Colonic mucosa (tissue), 4 donors: ENCODE measurements at places on chromosomes 7 and 10.

DNA sequence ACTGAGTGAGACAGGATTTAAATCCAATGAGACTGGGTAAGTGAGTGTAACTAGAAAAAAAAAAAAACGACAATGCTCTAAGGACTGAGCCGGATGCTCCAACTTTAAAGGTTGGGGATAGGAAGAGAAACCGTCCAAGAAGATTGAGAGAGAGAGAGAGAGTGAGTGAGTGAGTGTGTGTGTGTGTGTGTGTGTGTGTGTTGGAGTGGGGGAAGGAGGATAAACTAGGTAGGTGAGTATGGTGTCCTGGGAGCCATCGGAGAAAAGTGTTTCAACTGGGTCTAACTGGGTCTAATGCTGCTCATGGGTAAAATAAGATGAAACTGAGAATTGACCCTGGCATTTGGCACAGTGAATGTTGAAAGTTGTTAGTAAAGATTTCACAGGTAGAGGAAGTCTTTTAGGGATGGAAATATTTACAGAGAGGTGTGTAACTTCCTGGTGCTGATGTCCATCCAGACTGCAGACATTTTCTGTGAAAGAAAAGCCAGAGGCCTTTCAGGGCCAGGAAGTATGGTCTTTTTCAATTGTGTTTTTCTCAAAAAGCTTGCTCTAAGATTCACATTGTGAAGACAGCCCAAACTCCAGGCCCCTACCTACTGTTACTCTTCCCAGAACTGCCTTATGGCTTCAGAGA, 14.2 kb downstream of the ENTPD1 start:
- no peak for DNase-seq
- no peaks in the 10 kb centered on the region for H3K27me3 ChIP-seq
- H3K4me1 ChIP-seq, result no peaks in the 10 kb centered on the region
- no peaks in the 10 kb centered on the region for H3K36me3 ChIP-seq

GRCh38 chr10:61024151-61024855, 80.3 kb upstream of the RHOBTB1 start:
- H3K4me1 ChIP-seq, result no peaks in the 10 kb centered on the region
- H3K27ac ChIP-seq, result no peak overlapping the region
- no peak for DNase-seq
- no peaks in the 10 kb centered on the region for H3K36me3 ChIP-seq
- H3K27me3 ChIP-seq, result no peaks in the 10 kb centered on the region

DNA sequence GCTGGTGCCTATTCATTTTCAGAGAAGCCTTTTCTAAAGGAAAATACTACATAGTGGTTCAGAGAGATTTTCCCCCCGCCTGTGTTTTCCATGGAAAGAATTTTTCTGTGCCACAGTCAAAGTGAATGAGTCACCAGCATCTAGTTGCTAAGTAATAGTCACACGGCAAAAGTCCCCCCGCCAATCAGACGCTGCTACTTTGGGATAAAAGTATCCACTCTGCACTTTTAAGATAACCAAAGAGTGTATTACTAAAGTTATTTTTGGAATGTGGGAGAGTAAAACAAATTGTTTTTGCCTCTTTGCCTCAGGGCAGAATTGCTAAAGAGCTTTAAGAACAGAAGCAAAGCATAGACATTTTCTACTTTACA, 23.5 kb downstream of the ABLIM1 start:
- H3K4me1 ChIP-seq, result peaks cover 10% of the 10 kb centered on the region
- no peak for DNase-seq
- H3K4me3 ChIP-seq, result no peak overlapping the region
- no peaks in the 10 kb centered on the region for H3K36me3 ChIP-seq

- no peak overlapping the region for H3K4me3 ChIP-seq
- no peaks in the 10 kb centered on the region for H3K27me3 ChIP-seq
- no peaks in the 10 kb centered on the region for H3K36me3 ChIP-seq
- DNase-seq, result no peak
- H3K27ac ChIP-seq, result no peak overlapping the region
These were observed 53.9 kb upstream of the RAB18 start for GRCh38 chr10:27450225-27450624.

DNA sequence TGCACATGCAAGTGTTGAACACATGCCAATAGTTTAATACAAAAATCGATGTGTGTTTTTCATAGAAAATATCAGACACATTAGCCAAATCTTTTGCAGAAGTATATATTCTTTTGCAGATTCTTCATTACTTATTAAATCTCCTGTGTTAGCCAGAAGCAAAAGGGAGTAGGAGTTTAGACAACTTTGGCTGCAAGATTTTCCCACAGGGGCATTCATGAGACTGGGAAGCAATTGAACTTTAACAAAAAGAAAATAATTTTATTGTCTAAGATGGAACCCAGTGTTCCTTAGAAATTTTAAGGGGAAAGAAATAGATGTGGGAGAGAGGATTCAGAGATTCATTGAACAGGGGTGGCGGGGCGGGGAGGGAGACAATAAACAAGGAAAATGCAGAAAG, 1336.0 kb downstream of the GATA3 start:
- no peaks in the 10 kb centered on the region for H3K27me3 ChIP-seq
- H3K27ac ChIP-seq, result no peak overlapping the region
- no peak overlapping the region for H3K4me3 ChIP-seq
- no peaks in the 10 kb centered on the region for H3K4me1 ChIP-seq
- H3K36me3 ChIP-seq, result no peaks in the 10 kb centered on the region

GRCh38 chr7:55723621-55723941, 139.0 kb downstream of the SEPTIN14 start:
- H3K4me3 ChIP-seq, result no peak overlapping the region
- no peaks in the 10 kb centered on the region for H3K36me3 ChIP-seq
- H3K27ac ChIP-seq, result no peak overlapping the region
- no peaks in the 10 kb centered on the region for H3K27me3 ChIP-seq
- no peaks in the 10 kb centered on the region for H3K4me1 ChIP-seq

DNA sequence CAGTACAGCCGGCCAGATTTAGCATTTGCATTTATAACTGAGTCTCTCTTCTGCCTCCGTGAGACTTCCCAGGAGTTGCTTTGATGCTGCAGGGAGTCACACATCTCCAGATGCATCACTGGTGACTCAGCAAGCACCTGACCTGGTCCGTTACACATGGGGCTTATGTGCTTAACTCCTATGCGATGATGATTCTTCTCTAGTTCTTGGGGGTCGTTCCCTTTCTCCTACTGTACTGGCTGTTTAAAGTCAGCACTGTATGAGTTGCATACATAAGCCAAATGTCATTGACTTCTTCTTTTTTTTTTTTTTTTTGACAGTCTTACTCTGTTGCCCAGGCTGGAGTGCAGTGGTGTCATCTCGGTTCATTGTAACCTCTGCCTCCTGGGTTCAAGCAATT, 13.0 kb upstream of the AKR1E2 start:
- no peaks in the 10 kb centered on the region for H3K27me3 ChIP-seq
- no peak overlapping the region for H3K4me3 ChIP-seq
- H3K36me3 ChIP-seq, result no peaks in the 10 kb centered on the region
- H3K4me1 ChIP-seq, result no peaks in the 10 kb centered on the region

DNA sequence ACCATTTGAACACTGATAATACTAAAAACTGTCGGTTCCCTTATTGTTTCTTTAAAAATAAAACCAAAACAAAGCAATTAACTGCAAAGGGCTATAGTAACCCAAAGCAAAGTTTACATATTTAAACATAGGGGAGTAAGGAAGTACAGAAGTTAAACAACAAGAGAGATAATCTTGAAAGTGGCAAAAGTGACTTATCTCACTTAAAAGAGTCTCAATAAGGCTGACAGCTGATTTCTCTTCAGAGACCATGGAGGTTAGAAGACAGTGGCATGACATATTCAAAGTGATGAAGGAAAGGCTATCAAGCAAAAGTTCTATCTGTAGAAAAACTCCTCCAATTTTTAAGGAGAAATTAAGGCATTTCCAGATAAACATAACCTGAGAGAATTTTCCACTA, 233.5 kb upstream of the HDAC9 start:
- no peaks in the 10 kb centered on the region for H3K36me3 ChIP-seq
- no peak for DNase-seq
- no peaks in the 10 kb centered on the region for H3K27me3 ChIP-seq

DNA sequence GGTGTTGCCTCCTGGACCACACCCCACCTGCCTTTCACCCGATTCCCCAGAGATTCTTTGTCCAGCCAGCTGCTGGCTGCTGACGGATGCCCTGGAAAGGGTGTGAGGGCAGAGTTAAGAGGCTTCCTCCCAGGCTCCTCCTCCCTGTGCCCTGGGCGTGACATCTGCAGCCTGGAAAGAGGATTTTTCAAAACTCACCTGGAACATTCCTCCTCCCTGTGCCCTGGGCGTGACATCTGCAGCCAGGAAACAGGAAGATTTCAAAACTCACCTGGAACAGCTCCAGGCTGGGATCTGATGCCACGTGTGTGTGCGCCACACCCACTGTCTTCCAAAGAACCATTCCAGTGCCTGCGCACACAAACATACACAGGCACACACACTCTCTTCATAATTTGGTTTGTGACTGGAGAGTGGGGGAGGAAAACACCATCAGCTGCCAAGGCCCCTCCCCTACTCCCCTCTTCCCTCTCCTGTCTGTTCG, 5.2 kb downstream of the MARVELD1 start:
- no peak overlapping the region for H3K4me3 ChIP-seq
- H3K36me3 ChIP-seq, result no peaks in the 10 kb centered on the region
- H3K4me1 ChIP-seq, result peaks cover 23% of the 10 kb centered on the region
- peak; percentile 95 for DNase-seq

- DNase-seq, result no peak
- H3K27me3 ChIP-seq, result no peaks in the 10 kb centered on the region
- no peak overlapping the region for H3K27ac ChIP-seq
- no peaks in the 10 kb centered on the region for H3K36me3 ChIP-seq
These were observed 35.8 kb downstream of the DNAJC9 start for GRCh38 chr10:73211106-73211811.

- H3K4me1 ChIP-seq, result no peaks in the 10 kb centered on the region
- peak overlapping the region; percentile 21 for H3K27ac ChIP-seq
- H3K4me3 ChIP-seq, result peak overlapping the region; percentile 62
- DNase-seq, result peak; percentile 68
- H3K27me3 ChIP-seq, result no peaks in the 10 kb centered on the region
- no peaks in the 10 kb centered on the region for H3K36me3 ChIP-seq
These were observed 65.3 kb downstream of the PDIA4 start for GRCh38 chr7:148962823-148963582.

- H3K27ac ChIP-seq, result no peak overlapping the region
- no peak overlapping the region for H3K4me3 ChIP-seq
- H3K36me3 ChIP-seq, result no peaks in the 10 kb centered on the region
- no peaks in the 10 kb centered on the region for H3K4me1 ChIP-seq
- no peaks in the 10 kb centered on the region for H3K27me3 ChIP-seq
- no peak for DNase-seq
These were observed 10.6 kb downstream of the CABCOCO1 start for GRCh38 chr10:61673360-61673759.

DNA sequence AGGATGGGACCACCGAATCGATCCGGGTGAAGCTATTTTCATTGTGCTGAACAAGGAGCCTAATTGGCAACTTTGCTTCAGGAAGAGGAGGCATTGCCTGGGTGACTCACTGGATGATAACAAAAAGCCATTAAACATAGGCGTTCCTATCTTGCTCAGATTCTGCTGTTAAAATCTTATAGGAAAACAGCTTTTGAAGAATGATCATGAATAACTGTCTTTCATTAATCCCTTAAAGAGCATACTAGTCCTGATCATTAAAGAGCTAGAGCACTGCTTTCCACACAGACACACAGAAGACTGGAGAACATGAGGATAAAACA, 174.2 kb upstream of the IMMP2L start:
- no peaks in the 10 kb centered on the region for H3K27me3 ChIP-seq
- DNase-seq, result no peak
- no peaks in the 10 kb centered on the region for H3K4me1 ChIP-seq
- no peak overlapping the region for H3K27ac ChIP-seq
- no peaks in the 10 kb centered on the region for H3K36me3 ChIP-seq

GRCh38 chr10:71245420-71246325, 33.3 kb downstream of the UNC5B start:
- H3K27ac ChIP-seq, result peak overlapping the region; percentile 84
- DNase-seq, result no peak
- H3K4me1 ChIP-seq, result peaks cover 37% of the 10 kb centered on the region
- no peaks in the 10 kb centered on the region for H3K27me3 ChIP-seq
- no peaks in the 10 kb centered on the region for H3K36me3 ChIP-seq

DNA sequence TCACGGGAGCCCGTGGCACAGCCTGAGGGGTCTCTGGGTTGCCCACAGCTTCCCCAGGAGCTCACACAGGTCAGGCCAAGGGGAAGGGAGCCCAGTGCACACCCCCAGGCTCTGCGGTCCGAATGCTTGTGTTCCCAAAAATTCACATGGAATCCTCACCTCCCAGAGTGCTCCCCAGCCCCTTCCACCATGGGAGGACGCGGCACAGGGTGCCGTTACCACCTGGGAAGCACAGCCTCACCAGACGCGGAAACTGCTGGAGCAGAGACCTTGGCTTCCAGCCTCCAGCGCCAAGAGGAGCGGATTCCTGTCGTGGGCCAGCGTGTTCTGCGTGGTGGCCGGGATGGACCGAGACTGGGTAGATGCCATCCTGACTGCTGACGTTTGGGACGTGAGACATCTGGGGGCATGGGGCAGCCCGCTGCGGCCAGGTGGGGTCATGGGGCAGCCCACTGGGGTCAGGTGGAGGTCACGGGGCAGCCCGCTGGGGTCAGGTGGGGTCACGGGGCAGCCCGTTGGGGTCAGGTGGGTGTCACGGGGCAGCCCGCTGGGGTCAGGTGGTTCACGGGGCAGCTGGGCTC, 149.4 kb downstream of the WDR37 start:
- no peaks in the 10 kb centered on the region for H3K36me3 ChIP-seq
- DNase-seq, result no peak
- H3K4me3 ChIP-seq, result no peak overlapping the region
- H3K27me3 ChIP-seq, result no peaks in the 10 kb centered on the region
- H3K27ac ChIP-seq, result no peak overlapping the region

DNA sequence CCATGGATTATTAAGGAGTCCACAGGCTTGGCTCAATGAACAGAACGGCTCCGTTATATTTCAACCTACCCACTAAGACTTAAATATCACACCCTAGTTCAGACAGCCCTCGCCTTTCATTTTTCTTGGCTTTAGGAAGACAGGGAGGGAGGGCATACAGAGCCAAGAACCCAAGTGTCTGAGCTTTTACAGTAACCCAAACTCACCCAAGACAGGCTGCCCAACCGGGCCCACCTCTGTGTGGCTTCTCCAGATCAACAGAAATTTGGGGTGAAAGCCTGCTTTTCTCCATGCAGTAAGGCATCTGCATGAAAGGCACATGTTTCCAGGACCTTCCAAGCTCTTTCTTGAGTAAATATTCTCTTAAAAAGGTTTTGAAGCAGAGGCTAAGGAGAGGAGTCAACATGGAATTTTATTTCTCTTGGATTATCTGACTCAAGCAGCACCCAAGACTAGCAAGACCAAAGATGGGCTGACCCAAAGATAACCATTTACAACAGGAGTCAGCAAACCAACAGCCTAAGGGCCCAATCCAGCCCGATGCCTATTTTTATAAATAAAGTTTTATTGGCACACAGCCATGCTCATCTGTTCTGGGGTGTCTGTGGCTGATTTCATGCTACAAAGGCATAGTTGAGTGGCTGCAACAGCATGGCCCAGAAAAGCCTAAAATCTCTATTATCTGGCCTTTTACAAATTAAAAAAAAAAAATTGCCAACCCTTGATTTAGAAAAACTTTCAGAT, 90.1 kb downstream of the KCNMA1 start:
- H3K27ac ChIP-seq, result no peak overlapping the region
- H3K36me3 ChIP-seq, result no peaks in the 10 kb centered on the region
- H3K4me1 ChIP-seq, result no peaks in the 10 kb centered on the region
- no peak for DNase-seq
- H3K4me3 ChIP-seq, result no peak overlapping the region
